Upper lobe of right lung (tissue), 1 donor: ENCODE measurements at places on chromosomes 2 and 18.
A peak's percentile ranks its signal among the peaks of the same experiment; 100 is the strongest.

- no peak for DNase-seq
These were observed 45.3 kb downstream of the DGKD start for GRCh38 chr2:233399306-233400225.

DNA sequence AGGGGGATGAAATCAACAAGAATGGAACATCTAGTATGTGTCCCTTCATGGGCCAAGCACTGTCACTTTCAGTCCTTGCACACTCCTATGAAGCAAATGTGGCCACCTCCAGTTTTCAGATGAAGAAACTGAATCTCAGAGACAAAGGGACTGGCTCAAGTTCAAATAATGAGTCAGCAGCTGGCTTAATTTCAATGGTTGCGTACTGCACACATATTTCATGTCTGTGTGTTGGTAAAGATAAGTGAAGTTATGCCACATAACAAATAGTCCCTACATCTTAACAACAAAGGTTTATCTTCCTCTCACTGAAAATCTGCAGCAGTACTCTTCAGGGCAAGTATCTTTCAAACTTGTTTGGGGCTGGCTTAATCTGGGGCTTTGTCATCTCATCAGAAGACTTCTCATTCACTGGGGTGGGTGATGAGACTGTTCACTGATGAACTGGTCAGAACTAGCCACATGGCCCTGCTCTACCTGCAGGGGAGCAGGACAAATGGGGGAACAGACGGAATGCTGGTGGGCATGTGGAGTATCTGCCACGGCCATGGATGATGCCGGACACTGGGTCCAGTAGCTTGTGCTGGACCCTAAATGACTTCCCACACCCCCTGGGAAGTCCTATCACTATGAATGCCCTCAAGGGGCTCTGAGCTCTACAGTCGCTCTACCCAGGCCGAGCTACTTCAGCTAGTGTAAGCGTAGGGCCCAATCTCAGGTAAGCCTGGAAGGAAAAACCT, 263.2 kb downstream of the CYP26B1 start:
- no peak for DNase-seq

DNA sequence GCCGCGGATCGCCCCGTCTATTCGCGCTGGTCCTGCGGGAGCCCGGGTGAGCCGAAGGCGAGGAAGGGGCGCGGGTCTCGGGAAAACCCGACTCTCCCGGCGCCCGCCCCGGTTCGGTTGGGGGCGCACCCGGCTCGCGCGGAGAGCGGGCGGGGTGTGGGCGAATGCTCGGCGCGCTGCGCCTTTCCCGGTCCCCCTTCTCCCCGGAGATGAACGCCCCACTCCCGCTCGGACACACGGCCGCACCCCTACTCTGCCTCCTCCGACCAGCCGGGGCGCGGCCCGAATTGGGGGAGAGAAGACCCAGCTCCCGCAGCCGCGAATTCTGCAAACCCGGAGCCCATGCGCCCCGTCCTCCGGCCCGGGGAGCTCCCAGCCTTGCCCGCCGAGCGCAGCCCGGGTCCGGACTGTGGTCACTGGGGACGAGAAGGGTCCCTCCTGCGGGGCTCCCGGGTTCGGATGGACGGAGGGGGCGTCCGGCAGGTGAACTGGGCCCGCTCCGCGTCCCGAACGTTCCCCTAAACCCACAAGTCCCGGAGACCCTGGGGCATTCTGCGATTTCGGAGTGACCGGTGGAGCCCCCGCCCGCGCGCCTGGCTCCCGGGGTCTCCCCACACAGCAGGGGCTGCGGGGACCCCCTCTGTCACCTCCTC, 734 bp downstream of the KCNG2 start:
- DNase-seq, result peak; percentile 63

DNA sequence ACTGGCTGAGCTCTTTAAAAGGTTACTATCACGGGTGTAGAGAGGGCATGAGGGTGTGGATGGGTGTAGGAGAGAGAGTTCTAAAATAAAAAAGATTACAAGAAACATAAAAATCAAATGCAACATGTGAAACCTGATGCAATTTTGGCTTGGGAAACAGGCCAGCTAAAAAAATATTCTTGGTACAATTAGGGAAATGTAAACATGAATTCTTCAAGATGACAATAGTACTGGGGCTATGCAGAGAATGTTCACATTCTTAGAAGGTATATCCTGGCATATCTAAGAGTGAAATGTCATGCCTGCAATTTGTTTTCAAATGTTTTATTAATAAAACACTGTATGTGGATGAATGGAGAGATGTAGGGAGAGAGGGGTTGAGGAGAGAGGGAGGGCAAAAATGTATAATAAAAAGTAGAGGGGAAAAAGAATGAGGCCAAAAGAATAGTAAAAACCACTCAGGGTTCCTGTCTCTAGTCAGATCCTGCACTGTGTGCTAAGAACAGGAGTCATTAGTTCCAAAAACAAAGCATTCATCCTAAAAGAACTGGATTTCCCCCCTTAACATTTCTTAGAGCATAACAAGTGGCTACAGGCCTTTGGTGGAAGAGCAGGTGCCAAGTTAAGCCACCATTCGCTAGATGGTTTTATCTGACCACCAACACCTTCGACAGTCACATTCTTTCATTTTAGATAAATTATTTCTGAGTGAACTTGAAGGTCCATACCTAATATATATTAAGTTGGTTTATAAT, 77.3 kb downstream of the LPIN2 start:
- DNase-seq, result no peak

DNA sequence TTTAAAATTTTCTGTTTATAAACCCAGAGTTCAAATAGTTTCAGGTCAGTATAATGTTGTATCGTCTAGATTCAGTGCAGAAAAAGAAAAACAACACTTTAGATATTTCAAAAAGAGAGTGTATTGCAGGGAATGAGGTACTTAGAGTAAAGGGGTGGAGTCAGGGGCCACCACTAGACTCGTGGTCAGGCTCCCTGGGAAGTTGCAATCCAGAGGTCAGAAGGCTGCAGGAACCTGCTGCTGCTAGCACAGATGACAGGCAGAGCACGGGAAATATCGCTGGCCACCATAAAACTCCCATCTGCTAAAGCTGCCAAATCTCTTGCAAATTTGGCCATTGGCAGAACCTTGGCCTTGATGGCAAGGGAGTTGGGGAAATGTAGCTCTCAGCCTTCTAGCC, 64.6 kb downstream of the THNSL2 start:
- no peak for DNase-seq

DNA sequence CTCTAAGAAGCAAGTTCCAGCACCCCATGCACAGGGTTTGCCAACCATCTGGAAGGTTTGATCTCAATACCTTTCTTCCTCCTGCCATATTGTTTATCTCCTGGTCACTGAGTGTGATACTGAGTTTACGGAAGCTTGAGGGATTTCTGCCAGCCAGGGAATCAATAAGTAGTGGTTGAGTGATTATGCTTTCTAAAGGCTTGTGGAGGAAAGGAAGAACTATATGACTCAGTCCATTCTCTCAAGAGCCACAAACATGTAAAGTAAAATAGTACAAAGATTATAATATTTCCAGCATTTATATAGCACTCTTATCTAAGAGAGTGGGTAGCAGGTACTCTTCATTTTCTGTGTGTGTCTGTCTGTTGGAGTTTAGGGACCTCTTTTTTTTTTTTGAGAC, 49.2 kb downstream of the SLC4A3 start:
- no peak for DNase-seq

DNA sequence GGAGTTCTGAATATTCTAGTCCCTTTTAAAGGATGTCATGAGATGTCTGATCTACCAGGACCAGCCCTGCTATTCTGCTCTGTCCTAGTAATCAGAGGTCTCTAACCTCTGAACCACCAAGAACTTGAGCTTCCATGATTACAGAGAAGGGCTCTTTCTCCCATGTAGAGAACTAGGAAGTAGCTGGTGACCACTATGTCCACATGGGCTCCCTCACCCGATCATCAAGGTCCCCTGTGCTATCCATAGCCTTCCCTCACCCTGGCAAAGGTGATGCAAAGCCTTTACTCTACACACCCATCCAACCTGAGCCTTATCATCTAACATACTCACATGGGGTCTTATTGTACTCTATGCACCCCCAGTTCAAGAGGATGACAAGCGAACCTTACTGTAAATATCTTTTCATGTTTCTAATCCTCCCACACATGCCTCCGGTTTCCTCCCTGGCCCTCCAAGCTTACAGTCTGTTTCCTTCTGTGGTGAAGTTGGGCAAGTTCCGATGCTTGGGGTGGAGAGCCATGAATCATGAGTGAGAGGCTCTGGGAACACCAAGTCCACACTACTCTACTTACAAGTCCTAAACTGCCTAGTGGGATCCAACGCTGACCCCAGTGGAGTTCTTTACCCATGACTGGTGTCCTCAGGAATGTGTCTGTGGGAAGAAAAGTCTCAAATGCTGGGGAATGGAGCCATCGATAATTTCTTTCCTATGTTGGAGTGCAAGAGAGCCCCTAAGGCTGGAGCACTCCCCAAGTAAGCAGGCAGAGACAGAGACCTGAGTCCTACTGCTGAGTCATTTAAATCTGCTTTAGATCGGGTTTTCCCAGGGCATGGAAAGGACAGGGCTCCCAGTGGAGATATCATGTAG, 73.3 kb upstream of the KLF7 start:
- DNase-seq, result no peak

GRCh38 chr2:222969491-222969890, 82.5 kb upstream of the KCNE4 start:
- no peak for DNase-seq

DNA sequence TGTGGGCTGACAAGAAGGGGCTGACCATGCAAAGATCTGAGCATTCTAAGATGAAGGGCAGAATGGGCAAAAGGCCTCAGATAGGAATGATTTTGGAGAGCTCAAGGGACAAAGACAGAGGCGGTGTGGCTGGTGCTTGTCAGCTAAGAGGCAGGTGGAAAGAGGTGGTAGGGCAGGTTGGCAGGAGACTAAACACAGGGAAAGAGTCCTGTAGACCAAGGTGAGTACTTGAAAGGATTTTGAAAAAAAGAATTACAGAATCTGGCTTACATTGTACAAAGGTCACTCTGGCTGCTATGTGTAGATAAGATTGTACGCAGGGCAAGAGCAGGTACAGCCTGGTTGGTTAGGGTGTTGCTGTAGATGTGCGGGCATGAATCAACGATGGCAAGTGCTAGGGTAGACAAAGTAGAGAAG, 50.6 kb downstream of the STK39 start:
- no peak for DNase-seq

GRCh38 chr2:95051626-95052025, 26.1 kb downstream of the MAL start:
- DNase-seq, result no peak

DNA sequence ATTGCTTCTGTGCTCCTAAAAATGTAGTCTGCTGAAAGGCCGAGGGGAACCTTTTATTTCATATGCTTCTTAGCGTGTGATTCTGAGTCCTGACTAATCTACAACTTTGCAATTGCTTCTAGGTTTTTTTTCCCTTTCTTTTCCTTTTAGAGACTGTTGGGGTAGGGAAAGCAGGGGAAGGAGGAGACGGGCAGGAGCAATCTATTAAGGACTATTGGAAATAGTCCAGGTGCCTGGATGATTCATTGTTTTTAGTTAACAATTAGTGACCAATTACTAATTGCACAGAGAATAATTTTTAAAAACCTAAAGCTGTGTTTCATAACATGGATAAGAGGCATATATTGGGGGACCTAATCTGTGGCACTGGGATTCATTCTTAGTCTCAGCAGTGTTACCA, 49.4 kb upstream of the STON1 start:
- no peak for DNase-seq

GRCh38 chr2:181440344-181440743, 16.8 kb upstream of the ITGA4 start:
- no peak for DNase-seq

DNA sequence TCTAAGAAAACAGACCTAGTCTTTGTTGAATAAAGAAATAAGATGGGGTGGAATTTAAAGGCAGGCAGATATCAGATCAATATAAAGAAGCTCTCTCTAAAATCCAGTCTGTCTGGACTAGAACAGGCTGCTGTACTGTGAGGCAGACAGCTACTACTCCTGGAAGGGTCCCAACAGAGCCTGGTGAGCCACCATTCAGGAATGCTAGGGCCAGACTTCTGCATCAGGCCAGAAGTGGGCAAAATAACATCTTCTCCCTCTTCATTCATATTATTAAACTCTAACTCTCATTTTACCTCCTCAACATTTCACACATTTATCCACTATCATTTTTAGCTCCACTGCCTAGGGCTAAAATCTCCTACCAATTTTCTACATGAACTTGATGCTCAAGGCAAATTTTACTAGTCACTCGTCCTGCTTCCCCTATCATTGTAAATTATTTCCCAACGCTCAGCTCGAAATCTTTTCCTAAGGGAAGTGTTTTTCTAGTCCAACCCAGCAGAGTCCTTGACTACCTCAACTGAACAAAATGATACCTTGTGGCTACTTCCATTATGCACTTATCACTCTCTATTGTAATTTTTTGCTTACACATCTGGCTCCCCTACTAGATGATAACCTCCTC, 45.2 kb upstream of the GLS start:
- DNase-seq, result no peak

DNA sequence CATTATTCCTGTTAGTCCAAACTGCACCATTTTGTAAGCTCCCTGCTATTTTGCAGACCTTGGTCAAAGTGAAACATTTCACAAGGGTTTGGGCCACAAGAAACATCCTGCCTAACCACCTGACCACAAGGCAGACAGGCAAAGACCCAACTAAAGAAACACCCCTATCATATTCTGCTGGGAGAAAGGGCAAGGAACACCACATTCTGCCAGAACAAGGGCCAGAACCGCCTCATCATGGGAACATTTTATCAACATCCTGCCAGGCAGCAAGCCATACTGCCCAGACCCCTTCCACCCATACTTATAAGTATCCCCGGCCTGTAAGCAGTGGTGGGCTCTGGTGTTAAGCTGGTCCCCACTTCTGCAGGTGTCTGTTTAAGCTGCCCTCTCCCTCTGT, 12.0 kb upstream of the RAB31 start:
- no peak for DNase-seq

DNA sequence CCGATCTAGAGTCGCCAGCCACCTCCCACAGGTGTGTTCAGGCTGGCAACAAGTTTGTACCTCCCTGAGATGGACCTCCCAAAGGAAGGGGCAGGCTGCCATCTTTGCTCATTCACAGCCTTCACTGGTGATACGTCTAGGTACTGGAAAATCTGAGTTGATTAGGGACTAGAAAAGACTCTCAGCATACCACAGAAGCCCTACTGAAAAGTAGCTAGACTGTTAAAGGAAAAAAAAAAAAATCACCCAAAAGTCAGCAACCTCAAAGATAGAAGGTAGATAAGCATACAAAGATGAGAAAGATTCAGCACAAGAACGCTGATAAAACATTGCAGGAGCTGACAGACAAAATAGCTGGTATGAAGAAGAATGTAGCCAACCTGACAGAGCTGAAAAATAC, 128.6 kb upstream of the WDR75 start:
- DNase-seq, result no peak

GRCh38 chr2:202154613-202155012, 81.6 kb downstream of the KIAA2012 start:
- DNase-seq, result no peak

DNA sequence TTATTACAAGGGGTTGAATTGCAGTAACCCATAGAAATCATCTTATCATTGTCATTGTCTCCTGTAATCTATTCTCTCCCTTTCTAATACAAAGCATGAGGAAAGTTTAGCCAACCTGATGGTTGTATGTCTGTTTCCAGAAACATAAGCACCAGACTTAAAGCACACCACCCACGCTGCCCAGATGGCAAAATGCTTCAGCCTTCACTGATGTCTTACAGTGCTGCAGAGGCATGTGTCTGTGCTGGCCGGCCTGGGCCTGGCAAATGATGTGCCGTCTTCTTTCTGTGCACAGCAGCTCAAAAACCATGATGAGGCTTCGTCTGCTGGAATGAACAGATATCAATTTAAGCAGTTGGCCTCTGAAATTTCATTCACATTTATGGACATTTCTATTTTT, 443.0 kb upstream of the RGPD4 start:
- no peak for DNase-seq

GRCh38 chr2:181022652-181023051, 42.2 kb downstream of the UBE2E3 start:
- no peak for DNase-seq

GRCh38 chr18:12076424-12077140, 17.1 kb upstream of the ANKRD62 start:
- DNase-seq, result peak; percentile 63
